ENCODE measurements at places on chromosomes 2 and 18.
A peak's percentile ranks its signal among the peaks of the same experiment; 100 is the strongest.

GRCh38 chr2:29296585-29296984, 181.4 kb downstream of the CLIP4 start:
- DNase-seq = no peak

DNA sequence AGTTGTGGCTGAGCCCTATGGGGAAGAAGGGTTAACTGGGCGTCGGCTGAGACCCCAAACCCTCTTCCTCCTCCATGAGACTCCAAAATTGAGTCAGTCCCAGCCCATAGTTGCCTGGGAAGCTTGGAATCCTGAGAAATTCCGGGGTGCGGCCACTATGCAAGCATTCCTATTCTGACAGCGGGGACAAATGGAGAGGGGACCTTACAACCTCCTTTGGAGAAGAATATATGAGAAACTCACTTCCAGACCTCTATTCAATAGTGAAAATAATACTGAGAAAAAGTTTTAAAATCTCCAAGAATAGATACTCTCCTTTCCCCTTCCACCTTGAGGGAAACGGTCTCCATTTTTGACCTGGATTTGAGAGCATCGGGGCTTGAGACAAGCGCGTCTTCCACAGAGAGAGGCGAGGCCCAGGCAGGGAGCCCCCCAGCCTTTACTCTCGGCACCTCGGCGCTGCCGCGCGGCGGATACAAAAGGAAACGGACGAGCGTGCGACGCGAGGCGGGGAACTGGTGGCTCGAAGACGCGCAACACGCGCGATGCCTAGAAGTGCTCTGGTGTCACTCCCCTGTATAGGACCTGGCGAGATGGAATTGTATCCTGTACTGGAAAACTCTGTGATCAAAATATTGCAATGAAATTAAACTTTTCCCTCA, 11.1 kb downstream of the NR4A2 start:
- no peak for DNase-seq

DNA sequence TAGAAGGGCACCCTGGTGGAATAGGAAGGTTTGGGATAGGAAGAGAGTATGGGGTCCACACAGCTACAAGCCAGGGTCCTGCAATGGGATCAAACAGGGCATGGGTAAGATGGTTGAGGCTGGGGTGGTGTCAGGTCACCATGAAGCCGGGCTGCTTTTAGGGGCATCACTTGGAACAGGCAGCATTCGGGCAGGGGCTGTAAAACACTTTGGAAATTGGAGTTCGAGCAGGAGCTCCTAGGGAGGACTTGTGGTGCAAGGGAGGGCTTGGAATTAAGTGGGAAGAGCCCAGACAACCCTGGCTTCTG, 47.1 kb upstream of the PLB1 start:
- DNase-seq = no peak

GRCh38 chr2:10531874-10532637, 83.9 kb upstream of the ODC1 start:
- DNase-seq = no peak

- no peak for DNase-seq
Measured at GRCh38 chr18:23212161-23212560, 76.9 kb downstream of the CABLES1 start.

GRCh38 chr2:159939946-159940345, 122.5 kb downstream of the PLA2R1 start:
- no peak for DNase-seq

- DNase-seq = peak; percentile 4
Measured at GRCh38 chr18:70781860-70782453, 493.1 kb downstream of the SOCS6 start.

GRCh38 chr2:223943135-223943534, 2.0 kb downstream of the WDFY1 start:
- DNase-seq = no peak

DNA sequence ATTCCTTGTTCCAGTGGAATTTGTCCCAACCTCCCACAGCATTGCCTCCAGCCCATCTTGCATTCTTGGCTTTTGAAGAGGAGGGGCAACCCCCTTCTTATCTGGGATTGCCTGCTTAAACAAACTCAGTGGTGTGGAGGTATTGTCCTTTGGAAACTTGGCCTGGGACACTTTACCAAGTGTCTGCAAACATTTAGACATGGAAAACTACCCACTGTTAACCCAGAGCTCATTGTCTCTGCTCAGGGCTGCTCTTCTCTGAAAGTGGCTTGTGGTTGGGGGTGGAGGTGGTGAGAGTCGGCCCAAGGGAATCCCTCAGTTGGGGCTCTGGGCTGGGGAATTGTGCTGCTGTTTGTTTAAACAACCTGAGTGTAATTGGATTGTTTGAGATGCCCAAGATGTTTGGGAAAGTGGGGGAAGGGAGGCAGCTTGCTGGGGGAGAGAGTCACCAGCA, 178.3 kb upstream of the GATA6 start:
- no peak for DNase-seq

DNA sequence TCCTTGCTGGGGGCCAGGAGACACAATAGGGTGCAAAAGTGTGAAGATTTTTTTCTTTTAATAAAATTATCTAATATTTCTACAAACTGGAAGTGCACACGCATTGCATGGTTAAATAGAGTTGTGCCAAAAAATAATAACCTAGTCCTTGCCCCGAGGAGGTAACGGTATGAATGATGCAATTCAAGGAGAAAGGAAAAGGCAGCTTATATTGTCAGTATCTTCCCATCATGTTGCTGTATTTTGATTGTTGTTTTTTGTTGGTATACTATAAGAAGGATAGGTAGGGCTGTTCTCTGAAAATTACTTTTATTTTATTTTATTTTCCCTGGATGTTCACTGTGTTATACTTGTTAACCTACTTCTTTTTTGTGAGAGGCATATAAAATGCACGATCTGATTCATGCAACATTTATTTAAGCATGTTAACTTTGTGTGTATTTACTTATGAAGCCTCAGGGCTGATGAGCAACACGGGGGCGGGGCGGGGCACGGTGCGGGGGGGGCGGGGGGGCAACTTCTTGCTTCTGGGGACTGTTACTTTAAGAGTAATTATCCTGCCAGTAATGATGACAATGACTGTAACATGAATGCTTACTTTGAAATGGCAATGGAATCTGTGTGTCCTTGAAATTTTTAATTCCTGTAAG, 118.6 kb downstream of the AQP4 start:
- no peak for DNase-seq

DNA sequence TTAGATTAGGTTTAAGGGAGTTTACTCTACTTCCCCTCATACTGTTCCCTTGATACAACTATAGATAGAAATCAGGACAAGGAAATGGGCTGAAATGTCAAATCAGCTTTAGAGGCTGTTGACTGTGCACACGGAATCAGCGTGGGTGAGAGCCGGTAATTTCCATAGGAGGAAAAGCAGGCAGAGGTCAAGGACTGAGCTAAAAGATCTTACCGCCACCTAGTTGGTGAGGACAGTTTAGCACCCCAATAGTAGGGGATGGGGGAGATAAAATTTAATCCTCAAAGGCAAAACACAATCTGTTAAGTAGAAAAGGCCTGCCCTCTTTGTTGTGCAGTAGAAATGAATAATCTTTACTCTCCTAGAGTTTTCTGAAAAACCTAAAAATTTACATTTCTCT, 1154.5 kb upstream of the CHAC2 start:
- DNase-seq = no peak

DNA sequence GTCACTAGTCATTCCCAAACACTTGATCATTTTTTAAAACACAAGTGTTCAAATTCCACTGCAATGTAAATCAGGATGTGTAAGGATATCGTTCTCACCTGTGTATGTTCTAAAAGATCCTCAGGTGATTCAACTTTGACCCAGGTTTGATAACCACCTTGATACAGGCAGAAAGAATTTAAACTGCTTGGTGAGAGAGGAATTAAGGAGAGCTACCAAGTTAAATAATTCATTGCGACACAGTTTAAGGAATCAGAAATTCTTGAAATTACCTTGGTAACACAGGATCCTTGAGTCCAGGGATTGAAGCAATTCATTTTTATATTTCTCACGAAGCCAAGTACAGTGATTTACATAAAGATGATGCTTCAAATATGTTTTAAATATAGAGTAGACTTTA, 80.7 kb upstream of the EHBP1 start:
- DNase-seq = no peak
